Activated CD4-positive, alpha-beta memory T cell treated with anti-CD3 and anti-CD28 coated beads, Interleukin-2, amount 10 ng/mL, durations not matched to agents 7 days and 5 days (primary cell): ENCODE measurements at places on chromosomes 5 and 9.

GRCh38 chr9:113660196-113660595, 196.7 kb downstream of the RGS3 start:
- H3K4me1 ChIP-seq, result peaks cover 7% of the 10 kb centered on the region
- no peak overlapping the region for H3K4me3 ChIP-seq
- no peak for DNase-seq
- no peak overlapping the region for H3K27ac ChIP-seq
- peaks cover 38% of the 10 kb centered on the region for H3K27me3 ChIP-seq

- peaks cover 24% of the 10 kb centered on the region for H3K36me3 ChIP-seq
- no peak overlapping the region for H3K27ac ChIP-seq
- no peaks in the 10 kb centered on the region for H3K4me1 ChIP-seq
- DNase-seq, result no peak
- H3K27me3 ChIP-seq, result no peaks in the 10 kb centered on the region
Observed at GRCh38 chr5:154331924-154332323, 113.9 kb upstream of the SAP30L start.

DNA sequence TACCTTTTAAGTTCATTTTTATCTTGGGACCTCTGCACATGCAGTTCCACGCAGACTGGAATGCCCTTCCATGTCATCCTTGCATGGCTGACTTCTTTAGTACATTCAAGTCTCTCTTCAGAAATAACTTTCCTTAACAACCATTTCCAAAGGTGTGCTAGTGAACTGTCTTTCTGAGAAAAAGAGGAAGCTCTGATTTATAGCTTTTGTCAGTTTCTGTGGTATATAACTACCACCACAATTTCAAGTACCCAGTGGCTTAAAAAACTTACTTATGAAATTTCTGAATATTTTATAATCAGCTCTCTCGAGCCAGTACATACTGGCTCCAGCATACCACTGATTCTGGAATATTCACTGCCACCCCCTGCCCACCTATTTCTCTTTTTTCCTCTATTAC, 1613.8 kb downstream of the MAT2B start:
- no peak overlapping the region for H3K27ac ChIP-seq
- H3K4me1 ChIP-seq, result no peaks in the 10 kb centered on the region
- no peaks in the 10 kb centered on the region for H3K36me3 ChIP-seq
- no peak overlapping the region for H3K4me3 ChIP-seq

- H3K4me3 ChIP-seq, result no peak overlapping the region
- peaks cover 5% of the 10 kb centered on the region for H3K27me3 ChIP-seq
- H3K27ac ChIP-seq, result no peak overlapping the region
- DNase-seq, result no peak
- H3K36me3 ChIP-seq, result no peaks in the 10 kb centered on the region
Observed at GRCh38 chr5:88401686-88402085, 133.0 kb upstream of the TMEM161B start.

DNA sequence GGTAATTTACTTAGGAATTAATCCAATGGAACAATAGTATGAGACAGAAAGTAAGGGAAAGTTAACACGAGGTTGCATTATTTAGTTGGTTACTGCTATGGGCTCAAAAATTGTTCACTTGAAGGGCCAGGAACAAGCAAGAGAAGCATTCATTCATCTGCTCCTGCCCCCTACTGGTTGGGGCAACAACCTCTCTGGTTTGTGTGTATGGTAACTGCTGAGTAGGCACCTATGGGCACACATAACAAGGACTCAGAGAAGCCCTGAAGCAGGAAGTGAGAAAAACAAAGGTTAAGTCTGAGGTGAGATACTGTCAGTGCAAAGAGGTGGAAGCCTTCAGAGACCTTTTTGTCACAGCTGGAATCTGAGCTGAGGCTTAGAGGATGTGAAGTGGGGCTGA, 34.4 kb upstream of the RANBP6 start:
- H3K4me3 ChIP-seq, result no peak overlapping the region
- H3K4me1 ChIP-seq, result peaks cover 18% of the 10 kb centered on the region

DNA sequence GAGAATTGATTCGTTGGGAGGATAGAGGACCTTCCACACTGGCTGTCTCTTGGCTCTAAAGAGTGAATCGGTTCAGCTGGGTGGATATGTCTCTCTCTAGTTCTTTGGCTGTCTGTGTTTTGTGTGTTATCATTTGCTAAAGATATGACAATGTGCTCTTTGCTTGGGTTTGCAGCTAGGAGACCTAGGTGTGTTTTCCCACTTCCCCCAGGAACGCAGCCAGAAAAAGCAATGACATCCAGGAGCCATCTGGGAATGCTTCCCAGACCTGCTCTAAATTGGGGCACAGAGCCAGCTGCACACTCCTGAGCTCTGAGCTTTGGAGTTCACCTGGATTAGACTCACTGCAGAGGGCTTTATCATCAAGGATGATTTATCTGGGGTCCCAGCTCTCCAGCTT, 12.8 kb upstream of the PDZD2 start:
- peaks cover 8% of the 10 kb centered on the region for H3K27me3 ChIP-seq
- H3K4me1 ChIP-seq, result no peaks in the 10 kb centered on the region

- H3K27ac ChIP-seq, result no peak overlapping the region
- no peak overlapping the region for H3K4me3 ChIP-seq
- no peaks in the 10 kb centered on the region for H3K36me3 ChIP-seq
- H3K4me1 ChIP-seq, result no peaks in the 10 kb centered on the region
- DNase-seq, result no peak
- peaks cover 11% of the 10 kb centered on the region for H3K27me3 ChIP-seq
Observed at GRCh38 chr5:158899792-158900191, 199.9 kb downstream of the EBF1 start.

DNA sequence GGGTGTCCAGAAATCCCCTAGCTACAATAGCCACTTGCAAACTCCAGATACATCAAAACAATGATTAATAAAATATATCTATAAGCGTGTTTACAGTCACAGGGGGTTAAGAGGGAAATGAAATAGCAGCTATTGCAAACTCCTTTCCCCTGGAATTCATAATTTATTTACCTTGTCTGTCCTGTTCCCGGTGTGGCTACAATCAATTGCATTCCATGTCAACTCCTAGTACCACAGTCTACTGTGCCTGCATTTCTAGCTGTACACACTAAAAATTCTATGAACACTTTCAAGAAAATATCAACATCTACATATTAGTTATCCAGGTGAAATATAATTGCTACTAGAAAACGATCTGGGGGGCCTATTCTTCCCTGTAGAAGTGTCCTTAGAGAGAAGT, 217.6 kb downstream of the ELAVL2 start:
- no peaks in the 10 kb centered on the region for H3K27me3 ChIP-seq
- no peaks in the 10 kb centered on the region for H3K4me1 ChIP-seq
- no peaks in the 10 kb centered on the region for H3K36me3 ChIP-seq

DNA sequence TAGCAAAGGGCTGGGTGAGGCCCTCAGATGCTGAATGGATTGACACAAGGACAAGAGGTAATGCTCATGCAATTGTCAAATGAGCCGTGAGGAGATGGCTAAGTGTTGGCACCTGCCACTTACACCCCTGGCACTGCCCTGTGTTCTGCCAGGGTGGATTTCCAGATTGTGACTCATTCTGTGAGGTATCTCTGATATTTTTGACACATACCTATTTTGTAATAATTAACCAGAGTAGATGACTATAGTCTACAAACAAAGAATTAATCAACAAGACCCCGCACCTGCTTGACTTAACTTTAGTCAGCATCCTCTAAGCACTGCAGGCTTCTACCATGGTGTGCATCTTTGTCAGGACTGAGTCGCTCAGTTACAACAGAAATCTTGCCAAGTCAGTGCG, 200.8 kb downstream of the DIRAS2 start:
- DNase-seq, result no peak
- H3K36me3 ChIP-seq, result no peaks in the 10 kb centered on the region
- peaks cover 12% of the 10 kb centered on the region for H3K27me3 ChIP-seq

GRCh38 chr9:129182625-129183494, 4.8 kb upstream of the IER5L start:
- H3K27me3 ChIP-seq, result peaks cover 6% of the 10 kb centered on the region
- no peak overlapping the region for H3K4me3 ChIP-seq
- peaks cover 33% of the 10 kb centered on the region for H3K4me1 ChIP-seq
